Stimulated activated CD8-positive, alpha-beta memory T cell treated with anti-CD3 and anti-CD28 coated beads, Interleukin-4, amount 100 ng/mL, for 1 hour (primary cell): ENCODE measurements at places on chromosomes 2 and 18.

DNA sequence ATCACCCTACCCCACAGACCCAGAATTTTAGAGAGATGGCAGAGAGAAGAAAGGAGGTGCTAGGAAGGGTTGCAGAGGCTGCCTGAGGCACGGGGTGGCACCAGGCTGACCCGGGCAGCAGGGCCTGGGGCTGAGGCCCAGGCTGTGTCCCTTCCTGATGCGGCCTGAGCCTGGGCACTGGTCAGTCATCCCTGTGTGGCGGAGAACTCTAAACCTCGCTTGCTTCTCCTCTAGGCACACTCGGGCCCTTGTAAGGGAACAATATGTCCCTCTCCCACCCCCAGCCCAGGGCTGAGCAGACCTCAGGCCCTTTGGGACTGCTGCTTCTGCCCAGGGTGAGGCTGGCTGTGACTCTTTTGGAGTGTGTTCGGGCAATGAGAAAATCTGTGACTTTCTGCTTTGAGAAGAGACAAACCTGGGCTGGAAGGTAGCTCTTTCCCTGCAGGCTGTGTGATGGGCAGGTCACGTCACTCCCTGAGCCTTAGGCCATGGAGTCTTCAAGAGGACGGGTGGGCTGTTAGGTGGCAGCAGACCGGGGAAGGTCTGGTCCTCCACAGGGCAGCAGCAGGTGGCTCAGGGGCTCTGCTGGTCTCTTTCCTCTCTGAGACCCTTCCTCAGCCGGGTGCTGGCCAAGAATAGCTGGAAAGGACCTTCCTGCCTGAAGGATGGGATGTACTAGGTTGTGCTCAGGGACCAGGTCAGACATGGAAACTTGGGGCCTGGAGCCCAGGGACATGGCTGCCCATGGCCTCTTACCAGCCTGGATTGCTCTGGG lies 96.8 kb downstream of the GLI2 start:
- no peak for DNase-seq

- no peak for DNase-seq
Measured at GRCh38 chr2:233051241-233052149, 8.6 kb upstream of the INPP5D start.

DNA sequence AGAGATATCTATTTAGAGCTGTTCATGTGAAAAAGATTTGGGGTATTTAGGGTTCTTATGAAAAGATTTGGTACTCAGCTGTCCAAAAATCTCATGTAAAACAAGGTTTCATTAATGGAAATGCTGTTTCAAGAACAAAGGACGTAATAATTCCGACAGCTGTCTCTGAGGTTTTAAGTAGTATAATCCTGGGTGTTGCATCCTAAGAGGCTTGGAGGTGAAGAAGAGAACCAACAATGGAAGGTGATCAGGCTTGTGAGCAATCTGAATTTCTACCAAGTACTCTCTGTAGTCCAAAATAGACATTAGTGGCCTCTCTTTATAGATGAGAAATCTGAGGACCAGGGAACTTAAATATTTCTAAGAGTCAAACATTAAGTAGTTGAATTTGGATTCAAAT lies 205.1 kb downstream of the BABAM2 start:
- no peak for DNase-seq

DNA sequence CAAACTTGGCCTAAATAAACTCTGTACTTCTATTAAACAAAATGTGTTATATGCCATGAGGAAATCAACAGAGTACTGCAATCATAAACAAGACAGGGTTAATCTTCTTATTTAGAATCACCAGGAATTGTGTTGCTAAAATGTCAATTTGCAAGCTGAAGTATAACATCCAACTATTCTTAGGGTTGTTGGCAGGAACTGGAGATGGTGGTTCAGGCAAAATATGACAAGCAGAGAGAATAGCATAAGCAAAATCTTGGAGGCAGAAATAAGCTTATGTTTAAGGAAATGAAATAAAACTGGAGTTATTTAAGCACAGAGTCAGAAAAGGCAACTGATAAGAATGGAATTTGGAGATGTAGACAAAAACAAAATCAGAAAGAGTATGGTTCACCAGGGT lies 463.8 kb upstream of the SLC8A1 start:
- DNase-seq, result no peak

- DNase-seq, result no peak
Measured at GRCh38 chr2:39521876-39522517, 84.9 kb upstream of the MAP4K3 start.

DNA sequence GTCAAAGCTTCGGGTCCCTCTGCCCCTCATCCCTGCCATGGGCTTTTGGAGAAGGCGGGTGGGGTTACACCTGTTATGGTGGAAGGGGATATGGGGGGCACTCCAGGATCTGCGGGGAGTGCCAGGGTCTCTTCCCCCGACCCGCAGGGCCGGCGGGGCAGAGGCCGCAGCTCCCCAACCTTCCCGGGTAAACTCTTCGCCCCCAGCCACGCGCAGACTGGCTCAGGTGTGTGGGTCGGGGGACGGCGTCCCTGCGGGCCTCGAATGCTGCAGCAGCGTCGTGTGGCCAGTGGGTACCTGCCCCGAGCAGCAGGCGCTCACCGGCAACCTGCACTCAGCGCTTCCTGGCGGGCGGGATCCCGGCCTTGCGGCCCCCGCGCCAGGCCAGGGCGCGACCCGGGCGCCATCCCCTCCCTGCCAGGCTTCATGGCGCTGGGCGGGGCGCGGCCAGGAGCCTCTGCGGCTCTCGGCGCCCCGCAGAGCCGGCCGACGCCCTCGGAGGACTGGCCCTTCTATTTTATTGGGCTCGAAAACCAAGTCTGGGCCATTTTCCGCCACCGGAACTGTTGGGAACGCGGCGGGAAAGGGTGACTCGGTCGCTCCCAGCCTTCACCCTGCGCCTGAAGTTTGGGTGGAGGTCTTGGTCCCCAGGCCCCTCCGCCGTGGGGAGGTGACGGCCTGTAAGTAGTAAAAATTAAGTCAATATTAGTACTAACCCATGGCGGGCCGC lies 4.5 kb downstream of the GBX2 start:
- DNase-seq, result no peak

GRCh38 chr2:101560780-101561315 lies 85.9 kb upstream of the RFX8 start:
- no peak for DNase-seq

DNA sequence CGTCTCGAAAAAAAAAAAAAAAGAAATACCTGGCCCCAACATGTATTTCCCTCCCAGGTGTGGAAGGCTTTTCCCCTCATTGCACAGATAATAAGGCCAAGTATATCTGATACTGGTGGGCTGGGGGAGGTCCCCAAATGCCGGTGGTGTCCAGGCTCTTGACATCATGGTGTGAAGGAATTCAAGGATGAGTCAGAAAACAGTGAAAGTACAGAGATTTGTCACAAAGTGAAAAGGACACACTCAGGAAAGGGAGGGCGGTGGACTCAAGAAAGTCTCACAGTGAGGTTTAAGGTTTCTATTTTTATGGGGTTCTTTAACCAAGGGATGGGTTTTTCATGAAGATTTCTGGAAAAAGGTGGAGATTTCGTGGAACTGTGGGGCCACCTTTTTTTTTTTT lies 37.8 kb upstream of the FZD5 start:
- DNase-seq, result no peak

DNA sequence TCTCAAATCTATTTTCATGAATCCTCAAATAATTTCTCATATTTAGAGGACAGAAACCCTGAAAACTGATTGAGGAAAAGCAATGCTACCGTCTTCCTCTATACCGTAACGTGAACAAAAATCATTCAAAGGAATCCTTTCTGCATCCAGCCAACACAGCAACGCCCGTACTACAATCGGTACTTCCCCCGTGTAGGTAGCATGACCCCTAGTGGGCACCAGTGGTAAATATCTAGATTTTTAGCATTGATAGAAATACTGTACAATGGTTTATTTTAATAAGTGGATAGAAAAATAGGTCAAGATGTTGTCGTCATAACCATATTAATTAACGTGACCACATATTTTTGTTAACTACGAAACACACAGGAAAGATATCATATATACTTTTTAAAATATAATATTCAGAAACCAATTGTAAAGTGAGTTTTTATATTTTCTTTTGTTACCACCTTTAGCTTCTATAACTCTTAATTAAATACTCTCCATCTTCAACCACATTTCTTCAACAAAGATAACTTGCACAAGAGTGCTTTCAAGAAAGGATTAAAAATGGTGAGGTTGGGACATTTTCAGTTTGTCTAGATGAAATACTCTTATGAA lies 194.1 kb downstream of the SS18 start:
- no peak for DNase-seq

- DNase-seq, result peak; percentile 25
Measured at GRCh38 chr18:55415258-55415871, 172.6 kb downstream of the TCF4 start.

DNA sequence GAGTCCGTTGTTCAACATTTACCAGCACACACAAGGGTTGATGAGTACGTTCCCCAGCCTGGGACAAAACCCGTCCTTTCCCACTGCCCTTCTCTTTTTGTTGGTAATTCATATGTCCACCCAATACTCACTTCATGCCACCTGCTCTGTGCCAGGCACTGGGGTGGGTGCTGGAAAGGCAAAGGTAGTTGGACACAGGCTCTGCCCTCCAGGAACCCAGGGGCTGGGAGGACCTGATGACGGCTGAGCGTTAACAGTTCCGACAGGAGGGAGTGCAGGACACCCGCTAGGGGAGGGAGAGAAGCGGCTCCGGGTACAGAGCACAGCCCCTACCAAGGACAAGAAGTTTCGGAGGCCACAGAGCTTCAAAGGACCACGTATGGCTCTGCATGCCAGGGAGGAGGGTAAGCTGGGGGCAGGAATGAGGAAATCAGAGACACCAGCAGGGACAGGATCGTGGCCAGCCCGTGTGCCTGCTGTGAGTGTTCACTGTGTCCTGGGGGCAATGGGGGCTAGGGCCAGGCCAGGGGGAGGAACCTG lies 134.1 kb upstream of the GPC1 start:
- DNase-seq, result no peak

GRCh38 chr18:68679528-68679927 lies 35.4 kb downstream of the TMX3 start:
- DNase-seq, result no peak

- DNase-seq, result no peak
Measured at GRCh38 chr2:209519271-209519670, 95.4 kb downstream of the MAP2 start.

DNA sequence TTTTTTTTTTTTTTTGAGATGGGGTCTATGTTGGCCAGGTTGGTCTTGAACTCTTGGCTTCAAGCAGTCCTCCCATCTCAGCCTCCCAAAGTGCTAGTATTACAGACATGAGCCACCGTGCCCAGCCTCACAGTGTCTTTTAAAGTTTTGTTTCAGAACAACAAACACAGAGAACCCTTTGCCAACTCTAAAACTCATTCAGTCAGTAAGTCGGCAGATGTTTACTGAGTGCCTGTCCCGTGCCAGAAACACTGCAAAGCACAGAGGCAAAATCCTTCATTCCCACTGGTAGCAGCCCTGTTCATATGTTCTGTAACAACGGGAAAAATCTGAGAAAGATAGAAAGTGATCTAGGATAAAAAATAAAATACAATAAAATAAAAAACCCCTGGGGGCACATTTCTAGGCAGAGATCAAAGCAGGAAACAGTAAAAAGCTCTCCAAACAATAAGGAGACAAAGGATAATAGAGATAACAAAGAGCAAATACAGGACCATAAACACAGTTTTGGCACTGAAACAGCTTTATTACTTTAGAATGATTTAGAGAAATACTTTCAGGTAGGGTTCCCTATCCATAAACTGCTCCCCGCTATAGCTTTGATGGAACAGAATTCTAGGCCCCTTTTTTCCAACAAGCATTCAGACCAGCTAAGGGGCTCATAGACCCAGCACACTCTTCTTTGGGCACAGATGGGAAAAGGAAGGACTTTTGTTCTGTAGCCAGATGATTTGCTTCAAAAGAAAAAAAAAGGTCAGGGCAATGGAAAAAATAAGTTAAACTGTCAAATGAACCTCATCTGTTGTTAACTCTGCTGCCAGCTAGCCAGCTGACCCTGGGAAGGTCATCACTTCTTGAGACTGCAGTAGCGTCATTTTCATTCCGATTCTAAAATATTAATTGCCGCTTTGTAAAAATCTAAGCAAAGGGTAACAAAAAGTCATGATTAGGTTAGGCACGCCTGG lies 212.3 kb downstream of the CDH20 start:
- no peak for DNase-seq

DNA sequence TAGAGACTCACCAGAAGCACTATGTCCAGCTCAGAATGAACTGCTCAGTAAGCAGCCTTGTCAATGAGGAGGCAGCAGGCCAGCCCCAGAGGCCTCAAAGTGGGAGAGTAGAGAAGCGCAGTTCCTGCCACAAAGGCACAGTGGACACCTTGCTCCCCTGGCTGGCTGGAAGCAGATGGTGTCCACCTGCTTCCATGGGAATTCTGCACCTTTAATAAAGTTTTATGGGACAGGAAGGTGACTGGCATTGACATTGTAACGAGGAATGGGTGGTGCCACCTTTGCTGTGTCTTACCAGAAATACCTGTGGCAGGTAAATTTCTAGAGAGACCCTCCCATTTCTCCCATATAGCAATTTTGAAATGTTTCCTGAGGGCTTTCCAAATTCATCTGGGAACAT lies 6.7 kb upstream of the IL1B start:
- DNase-seq, result no peak

DNA sequence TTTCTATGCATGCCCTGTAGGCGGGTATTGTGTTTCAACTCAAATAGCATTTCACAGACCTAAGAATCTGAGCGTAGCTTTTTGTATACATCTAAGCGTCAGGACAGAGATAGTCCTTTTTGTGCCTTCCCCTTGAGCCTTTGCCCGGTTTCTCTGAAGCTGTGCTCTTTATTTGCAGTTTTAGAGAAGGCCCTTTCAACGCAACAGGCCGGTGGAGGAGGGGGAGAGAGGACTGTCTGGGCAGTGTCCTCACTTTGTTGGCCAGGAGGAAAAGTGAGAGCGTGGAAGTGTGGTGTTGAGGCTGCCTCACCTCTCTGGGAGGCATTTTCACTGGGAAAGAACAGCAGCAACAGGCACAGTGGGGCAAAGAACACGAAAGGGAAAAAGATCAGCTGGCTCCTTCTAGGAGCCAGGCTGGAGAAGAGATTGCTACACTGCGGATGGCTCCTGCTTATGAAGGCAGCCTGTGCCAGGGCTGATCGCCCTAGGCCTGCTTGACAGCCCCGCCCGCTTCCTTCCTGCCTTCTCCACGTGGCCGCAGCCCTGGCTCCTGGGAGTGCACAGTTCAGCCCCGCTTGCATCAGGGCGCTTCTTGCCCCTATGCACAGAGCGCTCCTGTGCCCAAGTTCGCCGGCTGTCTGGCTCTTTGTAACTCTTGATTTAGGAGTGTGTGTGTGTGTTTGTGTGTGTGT lies 195.6 kb upstream of the POU3F3 start:
- DNase-seq, result no peak

GRCh38 chr2:127278959-127279358 lies 15.0 kb downstream of the ERCC3 start:
- DNase-seq, result no peak

GRCh38 chr2:85390941-85391669 lies 19.1 kb downstream of the CAPG start:
- DNase-seq, result peak; percentile 58
